Suprapubic skin (tissue), 4 donors: ENCODE measurements at places on chromosomes 2 and 18. TPM values are rescaled to one million over a fixed set of nuclear protein-coding genes. Genes with fewer than 3 reads are reported as not detected.
A peak's percentile ranks its signal among the peaks of the same experiment; 100 is the strongest.

Gene SKOR2
- not detected for total RNA-seq

DNA sequence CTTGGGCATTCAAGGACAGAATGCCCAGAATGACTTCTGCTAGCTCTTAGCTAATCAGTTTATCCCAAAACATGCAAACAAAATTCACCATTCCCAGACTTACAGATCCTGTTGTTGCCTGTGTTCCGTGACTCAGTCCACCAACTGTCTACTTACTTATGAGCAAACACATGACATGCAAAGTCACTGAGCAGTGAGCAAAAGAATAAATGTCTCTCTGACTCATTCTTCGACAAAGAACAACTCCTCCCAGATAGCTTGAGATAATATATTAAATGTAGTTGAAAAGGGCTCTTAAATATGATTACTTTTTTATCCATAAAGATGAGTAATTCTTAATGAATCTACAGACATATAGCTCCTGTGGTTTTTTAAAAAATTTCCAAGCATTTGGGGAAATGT lies 9.0 kb upstream of the CREG2 start:
- DNase-seq = no peak

DNA sequence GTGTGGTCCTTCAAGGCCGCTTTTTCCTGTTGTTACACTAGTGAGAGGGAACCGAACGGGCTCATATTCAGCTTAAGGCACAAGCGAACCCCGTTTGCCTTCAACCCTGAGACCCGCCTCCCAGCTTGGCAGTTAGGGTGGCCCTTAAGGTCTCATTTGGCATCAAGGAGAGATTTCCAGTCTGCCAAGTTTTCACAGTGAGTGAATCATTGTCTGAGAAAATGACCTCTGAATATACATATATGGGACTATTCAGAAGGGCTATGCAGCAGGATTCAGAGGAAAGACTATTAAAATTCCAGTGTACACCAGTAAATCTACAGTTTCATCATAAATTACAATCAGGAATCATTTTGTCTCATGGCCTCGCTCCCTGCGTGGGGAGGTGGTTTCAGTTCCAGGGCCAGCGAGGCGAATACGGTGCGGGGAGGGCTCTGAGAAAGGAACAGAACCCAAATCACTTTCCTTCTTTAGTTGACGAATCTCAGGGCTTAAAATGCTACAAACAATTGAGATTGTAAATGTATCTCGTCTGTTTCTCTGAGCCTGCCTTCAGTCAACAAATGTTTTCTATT lies 231.4 kb downstream of the FAM210A start:
- DNase-seq = no peak

Gene MYO1B
- total RNA-seq = 28.8 TPM

Gene KCMF1
- 42.6 TPM for total RNA-seq

- no peak for DNase-seq
These were observed 21.3 kb downstream of the PLEKHB2 start for GRCh38 chr2:131126436-131126835.

DNA sequence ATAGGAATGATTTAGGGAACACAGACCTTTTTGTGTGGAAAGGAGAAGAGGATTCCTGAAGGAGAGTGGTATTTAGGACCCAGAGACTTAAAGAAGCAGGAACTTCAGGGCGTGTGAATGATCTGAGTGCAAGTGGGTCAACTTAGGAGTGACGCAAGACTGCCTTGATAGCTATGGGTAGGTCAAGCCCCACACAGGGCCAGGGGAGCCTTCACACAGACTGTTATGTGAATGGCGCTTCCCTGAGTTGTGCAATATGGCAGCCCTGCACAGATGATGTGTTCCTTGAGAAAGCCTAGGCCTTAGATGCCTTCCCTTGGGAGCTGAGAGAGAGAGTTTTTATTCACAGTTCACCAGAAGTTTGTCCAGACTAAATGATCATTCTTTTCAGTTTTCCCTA lies 47.1 kb upstream of the IGFBP5 start:
- DNase-seq = no peak

Gene RNF144A
- total RNA-seq = 11.3 TPM

Gene ANKRD29
- 1.5 TPM for total RNA-seq

GRCh38 chr2:112305132-112305531 lies 29.7 kb downstream of the ZC3H6 start:
- DNase-seq = no peak

GRCh38 chr2:45919711-45920111 lies 268.2 kb downstream of the PRKCE start:
- no peak for DNase-seq

Gene STON1
- 11.2 TPM for total RNA-seq

DNA sequence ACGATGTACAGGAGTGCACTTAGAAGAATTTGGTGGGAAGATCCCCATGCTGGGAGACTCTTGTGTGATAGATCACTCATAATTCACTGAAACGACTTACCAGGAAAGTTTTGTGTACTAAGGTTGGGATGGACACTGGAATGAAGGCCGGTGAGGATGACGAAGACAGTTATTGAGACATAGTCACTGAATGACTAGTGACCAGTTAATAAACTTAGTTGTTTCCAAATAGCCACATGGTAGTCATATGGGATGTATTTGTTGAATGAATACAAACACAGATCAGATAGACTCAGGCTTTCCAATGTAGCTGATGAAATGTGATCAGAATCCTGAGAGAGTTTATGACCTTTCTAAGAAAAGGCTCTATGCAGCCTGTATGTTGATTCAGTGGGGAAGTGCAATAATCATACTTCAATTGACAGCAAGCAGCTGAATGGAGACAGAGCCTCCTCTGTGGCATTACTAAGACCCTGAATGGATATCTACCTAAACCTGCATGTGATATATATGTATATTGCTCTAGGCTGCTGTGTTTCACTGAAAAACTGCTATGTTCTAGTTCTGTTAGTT lies 20.4 kb downstream of the GDF7 start:
- no peak for DNase-seq

Gene DNAJC5G
- total RNA-seq = not detected

GRCh38 chr2:109128616-109129355 lies at the start of gene SH3RF3:
Gene SH3RF3, plus strand, starts transcription at chr2:109129205.
- no peak for DNase-seq

- DNase-seq = no peak
These were observed 56.5 kb downstream of the TET3 start for GRCh38 chr2:74041182-74041581.

Gene AKAIN1
- not detected for total RNA-seq

GRCh38 chr18:39178166-39178565 lies 1612.6 kb upstream of the CELF4 start:
- no peak for DNase-seq

DNA sequence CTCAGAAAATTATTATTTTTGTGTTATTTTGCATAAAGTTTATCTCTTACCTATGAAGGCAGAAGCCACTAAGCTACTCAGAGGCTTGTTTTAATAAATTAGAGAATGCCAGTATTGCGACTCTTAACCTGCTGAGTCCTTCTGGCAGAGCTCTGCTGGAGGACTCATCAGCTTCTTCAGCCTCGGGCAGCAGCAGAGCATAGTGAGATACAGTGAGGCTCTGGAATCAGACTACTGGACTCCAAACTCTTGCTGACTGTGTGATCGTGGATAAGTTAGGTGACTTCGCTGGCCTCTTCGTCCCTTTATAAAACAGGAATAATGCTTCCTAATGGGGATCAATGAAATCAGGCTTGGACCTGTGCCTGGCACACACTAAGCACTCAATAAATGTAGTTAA lies 1.7 kb downstream of the PTRHD1 start:
- no peak for DNase-seq

GRCh38 chr18:9239720-9240119 lies 94.9 kb upstream of the TWSG1 start:
- DNase-seq = no peak

DNA sequence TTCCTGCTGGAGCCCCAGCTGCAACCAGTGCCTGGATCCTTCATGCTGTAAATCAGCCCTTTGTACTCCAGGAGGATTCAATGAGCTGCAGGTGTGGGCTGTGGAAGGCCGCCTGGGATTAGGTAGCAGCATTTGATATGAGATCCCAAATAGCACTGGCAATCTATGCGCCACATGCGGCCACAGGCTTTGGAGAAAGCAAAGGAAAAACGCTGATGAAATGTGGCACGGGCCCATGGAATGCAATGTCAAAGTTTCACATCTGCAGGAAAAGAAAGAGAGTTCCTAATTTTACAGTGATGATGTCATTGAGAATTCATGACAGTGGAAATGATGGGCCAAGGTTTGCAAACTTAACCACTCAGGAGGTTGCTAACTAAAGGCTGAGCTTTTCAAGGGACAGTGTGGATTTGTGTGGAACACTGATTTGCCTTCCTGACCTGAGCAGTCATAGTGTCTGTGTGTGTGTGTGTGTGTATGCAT lies 216.4 kb upstream of the OSR1 start:
- peak; percentile 79 for DNase-seq

GRCh38 chr2:220227266-220227920 lies 600.0 kb downstream of the SLC4A3 start:
- no peak for DNase-seq

Gene FABP1
- total RNA-seq = 6.8 TPM

DNA sequence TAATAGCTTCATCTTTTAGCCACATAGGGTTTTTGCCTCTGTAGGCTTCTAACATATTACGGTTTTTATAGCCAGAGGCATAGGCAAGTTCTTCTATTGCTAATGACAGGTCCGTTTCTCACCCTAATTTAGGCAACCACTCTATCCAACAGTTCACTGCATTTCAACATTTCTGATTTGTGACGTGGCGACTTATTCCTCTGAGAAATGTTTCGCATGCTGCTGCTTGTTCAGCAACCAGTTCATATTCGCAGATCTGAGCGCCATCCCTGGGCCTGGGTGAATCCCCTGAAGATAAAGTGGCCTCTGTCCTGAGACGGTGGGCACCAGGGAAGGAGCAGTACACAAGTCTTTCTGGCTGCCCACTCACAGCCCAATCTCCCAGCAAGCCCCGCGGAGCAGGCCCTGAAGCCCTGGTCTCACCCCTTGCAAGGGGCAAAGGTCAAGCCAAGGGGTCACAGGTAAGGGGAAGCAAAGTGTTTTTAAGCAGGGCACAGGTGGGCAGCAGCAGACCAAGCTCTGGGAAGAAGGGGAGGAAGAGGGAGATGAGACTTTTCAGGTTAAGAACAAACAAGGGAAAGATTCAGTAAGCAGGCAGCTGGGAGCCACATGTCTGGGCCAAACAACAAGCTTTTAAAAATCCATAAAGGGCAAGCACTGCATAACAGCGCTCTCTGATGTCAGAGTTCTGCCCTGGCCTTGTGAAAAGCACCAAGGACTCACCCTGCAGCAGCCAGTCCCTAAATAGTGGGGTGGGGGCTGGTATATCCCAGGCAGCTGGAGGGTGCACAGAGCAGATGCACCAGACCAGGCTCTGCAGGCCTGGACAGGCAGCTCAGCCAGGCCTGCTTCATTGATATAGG lies 10.8 kb upstream of the COX7A2L start:
- DNase-seq = no peak

- DNase-seq = no peak
These were observed 345.4 kb downstream of the ARHGAP15 start for GRCh38 chr2:143474586-143474985.

Gene ANKRD30B
- total RNA-seq = not detected

Gene NFATC1
- 24.3 TPM for total RNA-seq

Gene CHST9
- 0.26 TPM for total RNA-seq

- no peak for DNase-seq
These were observed 298.9 kb downstream of the XIRP2 start for GRCh38 chr2:167187049-167187727.

Gene ELOA2
- total RNA-seq = not detected

DNA sequence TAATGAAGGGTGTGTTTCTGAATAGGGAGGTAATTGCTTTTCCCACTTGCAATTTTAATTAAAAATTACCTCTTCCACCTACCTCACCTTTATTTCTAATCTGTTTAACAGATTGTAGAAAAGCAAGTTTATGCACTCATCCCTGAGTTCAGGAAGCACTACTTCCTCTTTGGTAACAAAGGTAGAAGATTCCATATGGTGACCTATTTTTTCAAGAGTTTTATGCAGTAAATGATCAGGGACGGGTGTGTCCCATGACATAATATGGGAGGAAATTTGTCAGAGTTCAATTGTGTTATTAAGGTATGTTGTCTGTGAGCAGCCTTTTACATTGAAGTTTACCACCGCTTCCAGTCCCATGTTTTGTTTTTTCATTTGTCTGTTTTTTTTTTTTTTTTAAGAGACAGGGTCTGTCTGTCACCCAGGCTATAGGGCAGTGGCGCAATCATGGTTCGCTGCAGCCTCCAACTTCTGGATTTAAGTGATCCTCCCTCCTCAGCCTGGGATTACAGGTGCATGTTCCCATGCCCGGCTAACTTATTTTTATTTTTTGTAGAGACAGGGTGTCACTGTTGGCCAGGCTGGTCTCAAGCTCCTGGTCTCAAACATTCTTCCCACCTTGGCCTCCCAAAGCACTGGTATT lies 68.2 kb downstream of the ASAP2 start:
- peak; percentile 11 for DNase-seq

Gene SPEG
- 6.5 TPM for total RNA-seq

DNA sequence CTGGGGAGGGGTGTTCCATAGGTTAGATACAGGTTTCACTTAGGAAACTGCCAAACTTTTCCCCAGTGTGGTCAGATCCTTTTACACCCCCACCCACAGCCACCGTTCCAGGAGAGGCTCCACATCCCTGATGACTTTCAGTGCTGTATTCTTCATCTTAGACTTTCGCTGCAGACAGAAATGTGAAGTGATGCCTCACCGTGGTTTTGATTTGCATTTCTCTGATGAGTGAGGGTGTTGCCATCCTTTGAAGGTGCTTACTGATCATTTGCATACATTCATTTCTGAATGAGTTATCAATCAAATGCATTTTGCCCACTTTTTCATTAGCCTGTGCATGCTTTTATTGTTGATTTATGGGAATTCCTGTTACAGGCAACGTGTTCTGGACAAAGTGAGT lies 14.9 kb downstream of the COPS9 start:
- DNase-seq = no peak
